ENCODE measurements at places on chromosomes 2 and 18.

DNA sequence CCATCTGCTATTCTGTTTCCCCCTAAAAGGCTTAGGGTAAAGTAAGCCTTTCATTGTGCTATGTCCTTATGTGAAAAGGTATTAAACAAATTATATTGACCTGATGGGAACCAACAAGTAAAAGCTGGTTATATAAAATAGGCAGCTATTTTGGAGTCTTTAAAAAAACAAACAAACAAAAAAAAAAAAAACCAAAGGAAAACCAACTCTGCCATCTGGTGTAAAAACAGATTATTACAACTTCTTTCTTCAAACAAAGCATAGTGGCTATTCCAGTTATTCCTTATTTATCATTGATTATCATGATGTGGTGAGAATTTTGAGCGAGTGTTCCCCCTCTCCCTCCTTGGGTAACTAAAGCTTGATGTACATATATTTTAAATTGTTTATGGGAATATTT is 122.3 kb upstream of the FHL2 start:
- no peak for DNase-seq

DNA sequence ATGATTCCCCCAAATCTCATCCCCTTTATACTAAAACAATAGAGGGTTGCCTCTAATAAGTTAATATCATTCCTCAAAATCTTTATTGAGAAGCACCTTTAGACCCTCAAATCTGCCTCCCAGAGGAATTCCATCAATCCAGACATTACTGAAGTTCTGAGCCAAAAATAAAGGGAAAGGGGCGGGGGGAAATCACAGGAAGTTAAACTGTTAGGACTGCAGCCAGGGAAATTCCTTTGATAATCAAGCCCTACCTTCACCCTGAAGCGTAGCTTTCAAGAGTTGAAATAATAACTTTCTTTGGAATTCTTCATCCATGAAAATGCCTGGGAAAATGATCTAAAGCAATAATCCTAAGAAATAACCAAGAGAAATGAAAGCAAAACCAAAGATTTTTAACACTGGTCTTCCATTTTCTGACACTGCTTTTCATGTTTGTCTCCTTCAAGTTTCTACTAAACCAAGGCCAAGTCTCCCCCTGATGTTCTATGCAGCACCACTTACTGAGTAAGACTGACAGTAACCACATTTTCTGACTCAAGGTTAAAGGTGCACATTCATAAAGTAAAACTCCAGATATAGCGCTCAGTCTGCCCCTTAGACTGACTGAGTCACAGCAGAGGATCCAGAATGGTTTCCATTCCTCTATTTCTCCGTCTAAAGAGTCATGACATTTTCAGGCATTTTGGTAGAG is 78.2 kb downstream of the TCF4 start:
- DNase-seq = no peak

DNA sequence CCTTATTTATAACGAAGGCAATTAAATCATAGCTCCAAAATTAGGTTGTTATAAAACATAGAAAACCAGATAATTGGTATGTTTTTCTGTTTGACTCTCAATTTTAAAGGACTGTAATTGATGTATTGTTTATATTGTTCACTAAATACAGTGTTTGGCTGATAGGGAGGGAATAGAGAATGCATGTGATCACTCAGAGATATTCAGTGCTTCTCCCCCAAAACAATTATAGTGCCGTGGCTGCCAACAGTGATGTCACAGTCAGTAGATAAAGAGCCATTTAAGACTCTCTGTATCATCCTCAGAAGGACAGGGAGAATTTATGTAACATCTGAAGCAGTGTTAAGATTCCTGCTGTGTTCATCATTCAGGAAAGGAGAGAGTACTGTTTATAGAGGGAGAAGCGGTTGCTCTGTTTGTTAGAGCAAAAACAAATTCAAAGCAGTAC is 69.6 kb downstream of the PHLPP1 start:
- DNase-seq = peak; percentile 89

DNA sequence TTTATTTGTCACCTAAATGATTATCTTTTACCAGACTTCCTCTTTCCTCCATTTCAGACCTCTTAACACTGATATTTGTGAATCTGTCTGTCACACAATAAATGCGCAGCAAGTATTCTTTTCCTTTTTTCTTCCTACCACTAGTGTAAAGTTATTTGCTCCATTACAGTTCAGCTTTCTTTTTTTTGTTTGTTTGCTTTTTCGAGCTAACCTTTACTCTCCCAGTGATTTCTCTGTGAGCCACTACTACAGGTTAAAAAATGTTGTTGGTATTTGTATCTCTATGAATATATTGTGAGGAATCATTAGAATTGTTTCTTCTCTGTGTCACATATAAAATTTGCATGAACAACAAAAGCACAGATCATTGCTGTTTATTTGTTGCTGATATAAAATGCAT is 854.0 kb upstream of the GCFC2 start:
- DNase-seq = no peak

GRCh38 chr2:110816404-110817365 is 84.3 kb downstream of the ACOXL start:
- no peak for DNase-seq

DNA sequence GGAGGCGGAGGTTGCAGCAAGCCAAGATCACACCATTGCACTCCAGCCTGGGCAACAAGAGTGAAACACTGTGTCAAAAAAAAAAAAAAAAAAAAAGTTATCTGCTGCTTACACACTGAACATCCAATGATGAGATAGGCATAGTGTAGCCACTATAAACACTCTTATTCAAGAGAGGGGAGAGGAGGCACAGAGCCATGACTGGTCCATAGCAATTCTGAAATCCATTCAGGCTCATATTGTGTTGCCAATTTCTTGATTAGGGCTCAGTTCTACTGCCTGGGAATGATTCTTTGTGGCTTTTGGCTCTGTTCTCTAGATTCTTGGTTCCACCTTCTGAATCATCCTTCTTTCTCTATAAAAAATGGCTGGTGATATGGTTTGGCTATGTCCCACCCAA is 136.1 kb downstream of the ZFP36L2 start:
- DNase-seq = no peak

- no peak for DNase-seq
These were observed 810.1 kb upstream of the ZEB2 start for GRCh38 chr2:145329971-145330370.

DNA sequence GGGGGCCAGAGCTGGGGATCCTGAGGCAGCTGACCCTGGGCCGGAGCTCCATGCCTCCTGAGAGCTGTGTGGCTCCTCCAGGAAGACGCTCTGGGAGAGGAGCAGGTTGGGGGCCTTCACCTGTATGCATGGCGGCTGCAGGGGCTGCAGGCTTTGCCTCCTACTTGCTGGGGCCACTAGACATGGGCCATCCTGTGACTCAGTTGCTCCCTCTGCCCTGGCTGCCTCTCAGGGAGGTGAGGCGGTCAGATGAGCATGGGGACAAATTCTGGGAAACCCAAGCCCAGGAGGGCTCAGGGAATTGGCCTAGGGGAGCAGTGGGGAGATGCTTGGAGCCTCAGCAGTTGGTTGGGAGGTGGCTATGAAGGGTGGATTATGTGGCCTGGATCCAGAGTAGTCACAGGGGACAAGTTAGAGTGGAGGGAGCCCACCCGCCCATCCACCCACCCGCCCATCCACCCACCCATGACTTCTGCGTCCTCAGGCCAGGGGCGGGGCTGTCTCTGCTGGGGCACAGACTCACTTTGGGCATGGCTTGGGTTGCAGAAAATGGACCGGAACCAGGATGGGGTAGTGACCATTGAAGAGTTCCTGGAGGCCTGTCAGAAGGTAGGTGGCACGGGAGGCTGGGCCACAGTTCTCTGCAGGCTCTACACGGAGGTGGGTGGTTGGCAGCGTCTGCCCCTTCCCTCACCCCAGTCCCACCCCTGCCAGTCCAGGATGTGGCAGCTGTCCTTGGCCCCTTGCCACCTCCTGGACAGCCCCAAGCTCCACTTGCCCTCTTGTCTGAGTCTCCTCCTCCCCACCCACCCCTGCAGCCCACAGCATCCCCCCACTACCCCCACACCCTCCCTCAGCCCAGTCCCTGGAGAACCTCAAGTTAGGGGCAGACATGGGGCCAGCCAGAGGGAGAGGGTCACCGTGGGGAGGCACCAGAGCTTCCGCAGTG is 19.5 kb upstream of the FAHD2A start:
- no peak for DNase-seq

GRCh38 chr18:79989195-79989497 is 783 bp upstream of the TXNL4A start:
- no peak for DNase-seq

- DNase-seq = no peak
These were observed 792.6 kb downstream of the CPS1 start for GRCh38 chr2:211349031-211349430.

- DNase-seq = peak; percentile 88
These were observed 110.3 kb downstream of the SMAD7 start for GRCh38 chr18:48840491-48840877.

GRCh38 chr2:207316484-207316883 is 150.7 kb upstream of the KLF7 start:
- no peak for DNase-seq
